ENCODE measurements at places on chromosomes 7 and 10.

DNA sequence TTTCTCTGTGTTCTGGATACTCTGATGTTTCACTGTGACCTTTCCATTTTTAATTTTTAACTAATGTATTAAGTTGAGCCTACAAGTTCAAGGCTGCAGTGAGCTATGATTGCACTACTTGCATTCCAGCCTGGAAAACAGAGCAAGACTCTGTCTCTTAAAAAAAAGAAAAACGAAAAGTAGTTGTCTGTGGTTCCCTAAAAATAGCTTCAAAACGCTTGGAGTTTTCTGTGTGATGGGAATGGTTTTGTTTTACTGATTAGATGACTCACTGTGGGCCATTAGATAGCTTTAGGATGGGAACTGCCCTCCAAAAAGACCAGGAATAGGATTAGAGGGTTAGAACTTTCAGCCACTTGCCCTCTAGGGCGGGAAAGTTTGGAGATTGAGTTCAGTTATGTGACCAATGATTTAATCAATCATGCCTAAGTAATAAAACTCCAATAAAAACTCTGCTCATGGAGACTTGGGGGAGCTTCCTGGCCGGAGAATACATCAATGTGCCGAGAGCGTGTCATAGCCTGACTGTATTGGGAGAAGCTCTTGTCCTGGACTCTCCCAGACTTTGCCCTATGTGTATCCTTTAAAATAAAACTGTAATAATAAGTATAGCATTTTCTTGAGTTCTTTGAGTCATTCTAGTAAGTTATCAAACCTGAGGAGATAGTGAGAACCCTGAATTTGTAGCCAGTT is 147.1 kb downstream of the LYZL1 start:
- DNase-seq, result no peak

DNA sequence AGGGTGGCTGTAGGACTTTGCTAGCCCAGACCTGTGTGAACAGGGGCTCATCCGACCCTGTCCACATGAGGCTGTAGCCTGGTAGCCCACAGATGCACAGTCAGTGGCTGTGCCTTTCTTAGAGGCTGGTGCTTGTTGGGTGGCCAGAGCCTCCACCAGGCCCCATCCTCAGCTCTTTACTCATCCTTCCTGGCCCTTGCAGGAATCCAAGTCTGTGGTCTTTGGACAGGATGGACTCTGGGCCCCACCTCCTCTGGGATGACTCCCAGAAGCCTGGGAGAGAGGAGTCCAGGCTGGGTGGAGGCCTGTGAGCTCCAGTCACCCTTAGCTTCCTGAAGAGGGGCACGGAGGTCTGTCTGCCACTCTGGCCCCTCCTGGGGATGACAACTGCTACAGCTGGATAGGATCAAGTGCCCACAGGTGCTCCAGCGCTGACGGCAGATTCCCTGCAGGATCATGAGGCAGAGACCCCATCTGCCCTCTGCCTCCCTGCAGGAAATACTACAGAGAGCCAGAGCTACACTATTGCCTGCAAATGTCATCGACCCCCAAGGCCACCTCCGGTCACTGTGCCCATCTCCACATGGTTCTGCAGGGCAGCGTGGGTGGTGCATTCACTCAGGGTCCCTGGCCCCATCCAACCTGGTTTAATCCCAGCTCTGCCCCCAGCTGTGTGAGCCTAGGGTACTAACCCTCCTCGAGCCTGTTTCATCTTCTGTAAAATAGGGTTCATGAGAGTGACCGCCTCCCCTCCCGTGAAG is 114.5 kb downstream of the PTPN20 start:
- DNase-seq, result no peak

DNA sequence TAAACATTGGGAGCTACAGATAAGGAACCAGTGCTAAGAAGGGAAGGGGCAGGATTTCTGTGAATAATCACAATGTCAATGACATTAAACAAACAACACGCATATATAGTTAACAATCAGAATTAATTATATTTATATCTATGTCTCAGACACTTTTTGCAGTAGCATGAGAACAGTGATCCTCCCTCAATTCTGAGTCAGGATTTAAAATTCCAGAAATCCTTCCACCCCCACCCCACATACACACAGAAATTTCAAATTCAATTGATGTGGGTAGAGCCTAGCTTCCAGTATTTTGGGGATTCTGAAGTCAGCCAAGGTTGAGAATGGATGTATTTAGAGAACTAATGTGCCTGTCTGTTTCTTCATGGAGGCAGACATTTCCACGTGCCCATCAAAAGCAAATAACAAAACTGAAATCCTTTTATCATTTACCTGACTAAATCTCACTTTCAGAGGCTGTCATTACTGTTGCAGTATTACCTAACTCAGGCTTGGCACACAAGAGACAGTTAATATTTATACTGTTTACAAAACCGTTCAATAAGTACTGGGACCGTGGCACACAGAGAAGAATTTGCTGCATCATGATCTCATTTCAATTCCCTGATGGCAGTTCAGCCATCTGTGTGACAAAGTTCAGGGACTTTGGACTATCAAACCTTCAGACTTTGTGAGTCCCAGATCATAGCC is 116.6 kb upstream of the PALS2 start:
- no peak for DNase-seq

- DNase-seq, result no peak
These were observed 517.0 kb upstream of the TEX47 start for GRCh38 chr7:89312551-89312950.

All from RWPE2 (cell line).